Small intestine (tissue), 16 donors: ENCODE measurements at places on chromosomes 3 and 15.

DNA sequence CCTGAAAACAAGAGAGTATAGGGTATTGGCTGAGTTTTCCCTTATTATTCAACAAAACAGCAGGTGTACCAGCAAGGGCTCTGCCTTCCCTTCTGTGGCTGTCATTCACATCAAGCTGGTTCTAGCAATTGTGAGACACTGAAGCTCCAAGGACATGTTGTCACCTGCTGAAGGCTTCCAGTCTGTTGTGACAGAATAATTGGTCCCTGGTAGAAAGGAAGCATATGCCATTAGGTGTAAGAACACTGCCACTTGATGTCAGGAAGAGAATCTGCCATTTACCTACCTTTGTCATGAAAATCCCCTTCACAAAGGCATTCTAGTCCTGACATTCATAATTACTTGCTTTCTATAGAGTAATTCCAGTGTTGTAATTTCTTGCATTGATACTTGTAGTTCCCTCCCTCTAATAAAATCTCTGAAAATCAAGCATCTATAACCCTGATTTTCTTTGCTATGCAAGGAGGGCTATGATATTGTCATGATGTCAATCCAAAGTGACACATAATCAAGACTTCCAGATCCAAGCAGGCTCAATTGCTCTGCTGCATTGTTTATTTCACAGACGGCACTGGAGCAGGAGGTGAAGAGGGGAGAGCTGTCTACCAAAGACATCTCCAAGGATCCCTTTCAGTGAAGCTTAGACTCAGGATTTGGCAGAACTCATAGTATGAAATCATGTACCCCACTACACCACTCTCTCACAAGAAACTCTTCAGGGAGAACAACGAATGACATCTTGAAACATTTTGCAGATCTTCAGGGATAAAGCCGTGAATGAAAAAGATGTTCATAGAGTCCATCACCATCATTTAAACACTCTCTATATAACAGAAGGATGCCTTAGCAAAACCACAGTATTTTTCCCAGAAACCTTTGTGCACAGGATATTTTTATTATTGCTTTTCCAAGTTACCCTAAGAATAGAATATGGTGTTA, 425.3 kb downstream of the RBMS3 start:
- DNase-seq = no peak
- no peaks in the 10 kb centered on the region for H3K27me3 ChIP-seq
- no peak overlapping the region for H3K27ac ChIP-seq
- H3K4me1 ChIP-seq = no peaks in the 10 kb centered on the region

DNA sequence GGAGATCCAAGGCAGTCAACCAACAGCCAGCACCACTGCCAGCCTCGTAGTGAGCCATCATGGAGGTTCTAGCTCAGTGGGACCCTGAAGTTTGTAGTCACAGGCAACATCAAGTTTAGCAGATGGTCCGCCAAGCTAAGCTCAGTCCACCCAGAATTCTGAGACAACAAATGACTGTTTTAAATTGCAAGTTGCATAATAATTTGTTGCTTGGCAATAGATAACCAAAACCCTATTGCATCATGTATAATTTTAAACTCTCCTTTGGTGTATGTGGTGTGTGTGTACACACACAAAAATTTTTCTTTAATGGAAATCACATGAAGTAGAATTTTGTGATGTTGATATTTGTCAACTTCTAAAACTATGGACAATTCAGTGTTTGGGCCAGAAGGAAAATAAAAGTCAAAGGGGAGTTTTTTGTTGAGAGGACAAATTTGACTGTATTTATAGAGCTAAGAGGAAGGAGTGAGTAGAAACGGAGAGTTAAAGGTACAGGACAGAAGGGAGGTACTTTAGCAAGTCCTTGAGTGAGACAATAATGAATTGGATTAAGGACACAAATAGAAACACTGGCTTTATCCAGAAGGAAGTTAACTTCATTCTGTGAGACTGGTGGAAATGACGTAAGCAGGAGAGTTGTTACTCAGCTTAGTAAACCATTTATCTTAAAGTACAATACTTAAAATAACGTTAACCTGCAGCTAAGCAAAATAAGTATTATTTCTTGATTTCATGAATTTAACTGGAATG, 83.6 kb downstream of the NCEH1 start:
- no peak overlapping the region for H3K27ac ChIP-seq
- no peak for DNase-seq
- H3K27me3 ChIP-seq = no peaks in the 10 kb centered on the region
- H3K4me3 ChIP-seq = no peak overlapping the region
- H3K36me3 ChIP-seq = no peaks in the 10 kb centered on the region

GRCh38 chr15:91896341-91897055, 43.0 kb downstream of the SLCO3A1 start:
- no peaks in the 10 kb centered on the region for H3K27me3 ChIP-seq
- H3K27ac ChIP-seq = no peak overlapping the region
- H3K36me3 ChIP-seq = no peaks in the 10 kb centered on the region
- DNase-seq = no peak

DNA sequence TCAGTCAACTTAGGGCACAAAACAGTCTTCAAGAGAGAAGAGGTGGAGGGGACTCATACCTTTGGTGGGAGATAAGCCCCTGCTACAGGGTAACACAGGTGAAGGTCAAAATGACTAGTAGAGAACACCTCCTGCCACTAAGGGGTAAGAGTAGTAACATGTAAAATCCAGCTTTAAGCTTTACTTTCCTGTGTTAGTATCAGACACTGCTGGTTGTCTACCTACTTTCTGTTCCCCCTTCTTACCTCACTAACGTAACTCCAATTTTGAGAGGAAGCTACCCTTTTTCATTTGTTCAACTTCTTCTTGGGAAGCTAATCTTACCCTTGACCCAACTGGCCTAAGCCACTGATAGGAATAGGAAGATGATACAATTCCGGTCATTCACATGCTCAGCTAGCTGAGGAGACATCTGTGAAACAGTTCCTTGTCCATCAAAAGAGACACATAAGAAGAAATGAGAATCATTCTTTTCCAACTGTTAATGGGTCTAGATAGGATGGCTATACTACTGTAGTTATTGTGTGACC, 826.8 kb upstream of the CFAP20DC start:
- no peaks in the 10 kb centered on the region for H3K36me3 ChIP-seq
- no peak for DNase-seq
- no peaks in the 10 kb centered on the region for H3K27me3 ChIP-seq
- H3K4me1 ChIP-seq = no peaks in the 10 kb centered on the region

DNA sequence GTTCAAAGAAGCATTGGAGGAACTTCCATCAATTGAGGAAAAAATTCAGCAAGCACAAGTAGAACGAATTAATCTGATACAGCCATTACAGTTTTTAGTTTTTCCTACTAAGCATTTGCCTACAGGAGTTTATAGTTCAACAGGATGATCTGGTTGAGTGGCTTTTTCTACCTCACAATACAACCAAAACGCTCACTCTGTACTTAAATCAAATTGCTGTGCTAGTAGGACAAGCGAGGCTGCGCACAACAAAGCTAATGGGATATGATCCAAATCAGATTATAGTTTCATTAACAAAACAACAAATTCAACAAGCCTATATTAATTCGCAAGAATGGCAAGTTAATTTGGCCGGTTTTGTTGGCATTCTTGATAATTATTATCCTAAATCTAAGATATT, 44.2 kb downstream of the ETFA start:
- peaks cover 37% of the 10 kb centered on the region for H3K36me3 ChIP-seq
- no peaks in the 10 kb centered on the region for H3K4me1 ChIP-seq
- H3K27me3 ChIP-seq = no peaks in the 10 kb centered on the region
- no peak overlapping the region for H3K4me3 ChIP-seq
- no peak for DNase-seq
- H3K27ac ChIP-seq = no peak overlapping the region

DNA sequence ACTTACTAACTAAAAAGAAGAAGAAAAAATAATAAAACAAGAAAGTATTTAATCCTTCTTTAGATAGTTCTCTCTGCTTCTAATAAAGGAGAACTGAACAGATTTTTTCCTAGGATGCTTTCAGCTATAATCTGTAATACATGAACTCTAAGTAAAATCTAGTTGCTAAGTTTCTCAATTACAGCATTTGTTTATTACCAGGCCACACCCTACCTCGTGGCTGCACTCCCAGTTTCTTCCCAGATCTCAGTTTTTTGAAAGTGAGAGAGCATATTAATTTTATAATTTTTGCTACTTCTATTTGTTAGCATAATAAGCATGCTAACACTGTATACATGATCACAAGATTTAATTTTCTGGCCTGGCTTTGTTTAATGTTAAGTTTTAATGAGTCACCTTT, 258.3 kb downstream of the IL5RA start:
- DNase-seq = peak; percentile 65
- peak overlapping the region; percentile 3 for H3K27ac ChIP-seq
- no peak overlapping the region for H3K4me3 ChIP-seq
- H3K36me3 ChIP-seq = no peaks in the 10 kb centered on the region
- H3K27me3 ChIP-seq = no peaks in the 10 kb centered on the region
- peaks cover 5% of the 10 kb centered on the region for H3K4me1 ChIP-seq

- no peaks in the 10 kb centered on the region for H3K36me3 ChIP-seq
- DNase-seq = peak; percentile 71
- no peaks in the 10 kb centered on the region for H3K4me1 ChIP-seq
- H3K27me3 ChIP-seq = peaks cover 10% of the 10 kb centered on the region
- H3K4me3 ChIP-seq = no peak overlapping the region
Measured at GRCh38 chr15:66080717-66081398, 172.7 kb downstream of the MEGF11 start.

- H3K36me3 ChIP-seq = peaks cover 34% of the 10 kb centered on the region
- peak overlapping the region; percentile 76 for H3K4me3 ChIP-seq
- peak overlapping the region; percentile 96 for H3K27ac ChIP-seq
Measured at GRCh38 chr3:49673121-49673714, 933 bp upstream of the APEH start.

- no peak overlapping the region for H3K27ac ChIP-seq
- no peaks in the 10 kb centered on the region for H3K27me3 ChIP-seq
- no peaks in the 10 kb centered on the region for H3K36me3 ChIP-seq
- DNase-seq = no peak
Measured at GRCh38 chr3:112143251-112143650, 10.2 kb upstream of the GCSAM start.

- DNase-seq = peak; percentile 49
- H3K4me3 ChIP-seq = no peak overlapping the region
- H3K27ac ChIP-seq = no peak overlapping the region
- H3K36me3 ChIP-seq = no peaks in the 10 kb centered on the region
Measured at GRCh38 chr3:122977746-122978466, 49.7 kb downstream of the SEMA5B start.

GRCh38 chr3:56737006-56737405, 53.9 kb upstream of the TASOR start:
- H3K27ac ChIP-seq = no peak overlapping the region
- H3K4me1 ChIP-seq = no peaks in the 10 kb centered on the region
- H3K36me3 ChIP-seq = peaks cover 2% of the 10 kb centered on the region
- H3K4me3 ChIP-seq = no peak overlapping the region

GRCh38 chr3:194170793-194171192, 34.8 kb downstream of the HES1 start:
- H3K27me3 ChIP-seq = no peaks in the 10 kb centered on the region
- no peaks in the 10 kb centered on the region for H3K36me3 ChIP-seq
- no peak for DNase-seq
- no peaks in the 10 kb centered on the region for H3K4me1 ChIP-seq
- H3K27ac ChIP-seq = no peak overlapping the region

DNA sequence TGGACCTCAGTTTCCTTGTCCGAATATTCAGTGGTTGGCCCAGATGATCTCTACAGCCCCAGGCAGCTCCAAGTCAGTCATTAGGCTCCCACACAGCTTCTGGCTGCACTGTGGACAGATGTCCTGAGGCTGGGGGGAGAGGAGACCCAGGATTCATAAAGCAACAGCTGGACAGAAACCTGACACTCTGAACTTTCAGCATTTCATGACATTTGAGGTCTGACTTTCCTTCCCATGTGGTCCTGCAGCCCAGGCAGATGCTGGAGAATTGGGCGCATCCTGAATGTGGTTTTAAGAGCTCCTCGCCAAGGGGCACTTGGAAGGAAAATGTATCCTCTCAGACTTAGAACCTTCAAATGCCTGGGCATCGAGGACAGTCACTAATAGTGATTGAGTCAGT, 307.6 kb upstream of the LRRFIP2 start:
- DNase-seq = no peak
- peaks cover 2% of the 10 kb centered on the region for H3K4me1 ChIP-seq
- H3K36me3 ChIP-seq = no peaks in the 10 kb centered on the region
- H3K4me3 ChIP-seq = no peak overlapping the region

DNA sequence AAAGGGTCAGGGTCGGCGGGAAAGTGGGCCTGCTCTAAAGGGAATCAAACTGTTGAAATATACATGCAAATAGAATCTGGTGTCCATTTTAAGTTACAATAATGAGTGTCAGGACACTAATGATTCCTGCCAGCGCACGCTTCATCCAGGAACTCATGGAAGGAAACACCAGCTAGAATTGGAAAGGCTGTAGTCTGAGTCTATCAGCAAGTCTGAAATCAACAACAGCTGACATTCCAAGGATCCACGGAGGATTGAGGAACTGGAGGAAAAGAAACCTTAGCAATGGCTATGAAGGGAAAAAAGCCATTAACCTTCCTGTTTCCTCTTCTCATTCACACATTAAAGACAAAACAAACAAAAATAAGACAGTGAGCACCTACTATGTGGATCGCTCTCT, 1063.1 kb downstream of the NTRK3 start:
- no peaks in the 10 kb centered on the region for H3K4me1 ChIP-seq
- H3K27ac ChIP-seq = no peak overlapping the region
- no peak for DNase-seq
- H3K36me3 ChIP-seq = no peaks in the 10 kb centered on the region

GRCh38 chr3:161854232-161854771, 357.7 kb downstream of the OTOL1 start:
- H3K27ac ChIP-seq = no peak overlapping the region
- H3K36me3 ChIP-seq = no peaks in the 10 kb centered on the region
- no peaks in the 10 kb centered on the region for H3K4me1 ChIP-seq

DNA sequence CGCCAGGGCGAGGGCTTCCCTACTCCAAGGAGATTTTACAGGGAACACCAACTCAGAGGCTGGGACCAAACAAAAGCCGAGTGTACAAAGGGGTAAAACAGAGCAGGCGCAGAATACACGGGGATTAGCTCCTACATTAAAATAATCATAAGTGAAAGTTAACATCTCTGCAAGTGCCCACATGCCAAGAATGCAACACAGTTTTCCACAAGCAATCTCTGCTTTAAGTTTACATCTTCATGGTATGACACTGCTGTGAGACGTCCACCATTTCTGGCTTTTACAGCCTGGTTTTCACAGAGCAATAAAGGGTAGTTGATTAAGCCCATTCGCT, 500 bp upstream of the VGLL3 start:
- H3K27ac ChIP-seq = peak overlapping the region; percentile 11
- H3K36me3 ChIP-seq = no peaks in the 10 kb centered on the region
- no peak for DNase-seq
- H3K4me1 ChIP-seq = peaks cover 14% of the 10 kb centered on the region
- H3K4me3 ChIP-seq = no peak overlapping the region
